Suppressor macrophage (primary cell): ENCODE measurements at places on chromosomes 1 and 21.
A peak's percentile ranks its signal among the peaks of the same experiment; 100 is the strongest.

DNA sequence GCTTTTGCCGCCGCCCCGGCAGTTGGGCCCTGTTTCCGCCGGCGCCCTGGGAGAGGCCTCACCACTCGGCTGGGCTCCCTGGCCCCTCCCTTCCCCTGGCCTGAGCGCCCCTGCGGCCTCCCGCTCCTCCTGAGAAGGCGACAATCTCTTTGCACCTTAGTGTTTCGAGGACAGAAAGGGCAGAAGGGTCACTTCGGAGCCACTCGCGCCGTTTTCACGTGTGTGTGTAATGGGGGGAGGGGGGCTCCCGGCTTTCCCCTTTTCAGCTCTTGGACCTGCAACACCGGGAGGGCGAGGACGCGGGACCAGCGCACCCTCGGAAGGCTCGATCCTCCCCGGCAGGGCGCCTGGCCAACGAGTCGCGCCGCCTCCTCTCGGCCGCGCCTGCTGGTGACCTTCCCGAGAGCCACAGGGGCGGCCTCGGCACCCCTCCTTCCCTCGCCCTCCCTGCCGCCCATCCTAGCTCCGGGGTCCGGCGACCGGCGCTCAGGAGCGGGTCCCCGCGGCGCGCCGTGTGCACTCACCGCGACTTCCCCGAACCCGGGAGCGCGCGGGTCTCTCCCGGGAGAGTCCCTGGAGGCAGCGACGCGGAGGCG lies 432 bp upstream of the SIM2 start:
- no peak for DNase-seq

DNA sequence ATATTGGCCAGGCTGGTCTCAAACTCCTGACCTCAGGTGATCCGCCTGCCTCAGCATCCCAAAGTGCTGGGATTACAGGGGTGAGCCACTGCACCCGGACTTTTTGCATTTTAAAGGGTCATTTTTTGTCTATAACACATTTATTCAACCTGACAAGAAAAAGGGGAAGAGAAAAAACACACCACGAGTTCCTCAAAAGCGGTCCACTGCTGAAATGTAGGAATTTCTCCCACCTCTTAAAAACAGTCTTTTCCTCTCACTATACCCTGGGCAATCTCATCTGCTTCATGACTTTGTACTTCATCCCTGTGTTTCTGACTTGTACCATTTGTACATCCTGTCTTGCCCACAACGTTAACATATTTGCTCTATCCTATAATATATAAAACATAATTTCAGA lies 413.3 kb upstream of the PTBP2 start:
- DNase-seq, result peak; percentile 57

DNA sequence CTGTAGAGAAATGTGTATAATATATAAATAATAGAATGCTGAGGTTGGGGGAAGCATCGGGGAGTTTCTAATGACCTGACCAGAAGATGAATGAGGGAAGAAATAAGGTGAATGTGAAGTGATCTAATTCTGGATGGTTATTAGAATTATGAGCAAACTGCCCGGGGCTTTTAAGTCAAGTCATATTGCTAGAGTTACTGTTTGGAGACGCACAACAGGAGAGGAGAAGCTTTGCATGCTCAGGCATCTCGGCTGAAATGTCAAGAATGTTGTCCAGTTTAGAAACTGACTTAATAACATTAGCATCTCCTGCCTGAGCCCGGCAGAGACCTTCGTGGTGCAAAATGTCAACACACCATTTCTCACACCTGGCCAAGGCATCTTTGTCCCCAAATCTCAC lies 119.1 kb downstream of the RRAGC start:
- DNase-seq, result no peak

- DNase-seq, result no peak
Observed at GRCh38 chr1:104156738-104157137, 407.0 kb downstream of the AMY1C start.

DNA sequence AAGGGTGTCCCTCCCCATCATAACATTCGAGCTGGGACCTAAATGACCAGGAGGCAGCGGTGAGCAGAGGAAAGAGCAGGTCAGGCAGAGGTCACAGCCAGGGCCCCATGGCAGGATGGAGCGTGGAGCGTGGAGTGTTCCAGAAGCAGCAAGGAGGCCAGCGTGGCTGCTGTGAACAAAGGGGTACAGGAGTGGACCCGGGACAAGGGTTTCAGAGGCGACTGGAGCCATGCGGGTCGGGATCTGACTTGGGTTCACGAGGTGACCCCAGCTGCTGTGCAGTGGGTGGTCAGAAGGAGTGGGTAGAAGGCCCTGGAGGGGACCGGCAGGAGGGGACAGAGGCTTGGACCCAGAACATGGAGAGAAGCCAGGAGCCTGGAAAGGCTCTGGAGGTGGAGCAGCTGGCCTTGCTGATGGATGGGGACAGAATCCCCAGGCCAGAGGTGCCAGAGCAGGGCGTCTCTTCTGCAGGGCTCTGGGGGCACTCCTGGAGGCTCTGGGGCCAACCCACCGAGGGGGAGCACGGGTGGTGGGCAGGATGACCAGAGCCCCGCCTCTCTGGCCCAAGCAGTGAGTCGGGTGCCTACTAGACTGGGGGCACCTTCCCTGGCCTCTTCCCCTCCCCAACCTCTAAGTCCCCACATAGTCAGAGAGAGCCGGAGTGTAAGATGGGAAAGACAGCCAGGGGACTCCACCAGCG lies 2.3 kb downstream of the CHD5 start:
- no peak for DNase-seq

GRCh38 chr21:45838634-45839033 lies 142.9 kb upstream of the COL6A1 start:
- no peak for DNase-seq

- DNase-seq, result peak; percentile 23
Observed at GRCh38 chr1:199463521-199464127, 563.9 kb upstream of the NR5A2 start.

DNA sequence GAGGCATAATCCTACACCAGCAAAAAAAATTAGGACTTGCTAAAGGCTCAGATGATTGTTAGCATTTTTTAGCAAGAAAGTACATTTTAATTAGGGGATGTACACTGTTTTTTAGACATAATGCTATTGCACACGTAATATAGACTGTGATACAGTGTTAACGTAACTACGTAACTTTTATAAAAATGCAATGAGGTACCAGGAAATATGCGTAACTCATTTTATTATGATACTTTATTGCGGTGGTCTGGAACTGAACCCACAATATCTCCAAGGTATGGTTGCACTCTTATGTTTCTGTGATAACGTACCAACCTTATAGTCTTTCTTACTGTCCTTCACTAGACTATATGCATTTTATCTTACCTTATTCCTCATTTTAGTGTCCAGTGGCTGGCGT lies 62.8 kb upstream of the B3GALT2 start:
- DNase-seq, result no peak
